ENCODE measurements at places on chromosomes 2 and 18.

GRCh38 chr2:130261970-130262760 lies 63.9 kb upstream of the TUBA3E start:
- no peak for DNase-seq

DNA sequence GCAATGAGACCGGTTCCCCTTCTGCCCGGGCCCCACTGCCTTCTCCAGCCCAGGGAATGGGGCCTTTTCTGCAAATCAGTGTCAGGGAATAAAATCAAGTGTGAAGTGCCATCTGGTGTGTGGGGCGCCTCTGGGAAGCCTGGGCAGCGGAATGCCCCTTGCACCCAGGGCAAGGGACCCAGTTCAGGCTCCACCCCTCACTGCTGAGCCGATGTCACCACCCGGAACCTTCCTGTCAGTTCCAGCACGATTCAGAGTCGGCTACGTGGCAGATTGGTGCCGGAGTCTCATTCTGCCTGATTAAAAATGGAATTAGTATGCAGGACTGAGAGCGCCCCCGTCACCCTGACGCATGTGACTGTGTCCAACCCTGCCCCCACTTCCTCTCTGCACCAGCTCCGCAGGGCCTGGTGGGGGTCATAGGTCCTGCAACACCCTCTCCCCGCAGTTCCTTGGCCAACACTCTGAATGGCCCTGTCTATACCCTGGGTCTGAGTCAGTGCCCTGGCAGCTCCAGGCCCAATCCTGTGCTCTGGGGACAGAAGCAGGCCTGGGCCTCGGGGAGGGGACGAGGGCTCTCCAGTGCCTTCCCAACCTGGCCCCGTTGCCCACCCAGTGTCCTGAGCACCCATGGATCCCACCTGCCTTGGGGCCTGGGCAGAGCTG lies 8.2 kb upstream of the ALPI start:
- DNase-seq, result no peak

DNA sequence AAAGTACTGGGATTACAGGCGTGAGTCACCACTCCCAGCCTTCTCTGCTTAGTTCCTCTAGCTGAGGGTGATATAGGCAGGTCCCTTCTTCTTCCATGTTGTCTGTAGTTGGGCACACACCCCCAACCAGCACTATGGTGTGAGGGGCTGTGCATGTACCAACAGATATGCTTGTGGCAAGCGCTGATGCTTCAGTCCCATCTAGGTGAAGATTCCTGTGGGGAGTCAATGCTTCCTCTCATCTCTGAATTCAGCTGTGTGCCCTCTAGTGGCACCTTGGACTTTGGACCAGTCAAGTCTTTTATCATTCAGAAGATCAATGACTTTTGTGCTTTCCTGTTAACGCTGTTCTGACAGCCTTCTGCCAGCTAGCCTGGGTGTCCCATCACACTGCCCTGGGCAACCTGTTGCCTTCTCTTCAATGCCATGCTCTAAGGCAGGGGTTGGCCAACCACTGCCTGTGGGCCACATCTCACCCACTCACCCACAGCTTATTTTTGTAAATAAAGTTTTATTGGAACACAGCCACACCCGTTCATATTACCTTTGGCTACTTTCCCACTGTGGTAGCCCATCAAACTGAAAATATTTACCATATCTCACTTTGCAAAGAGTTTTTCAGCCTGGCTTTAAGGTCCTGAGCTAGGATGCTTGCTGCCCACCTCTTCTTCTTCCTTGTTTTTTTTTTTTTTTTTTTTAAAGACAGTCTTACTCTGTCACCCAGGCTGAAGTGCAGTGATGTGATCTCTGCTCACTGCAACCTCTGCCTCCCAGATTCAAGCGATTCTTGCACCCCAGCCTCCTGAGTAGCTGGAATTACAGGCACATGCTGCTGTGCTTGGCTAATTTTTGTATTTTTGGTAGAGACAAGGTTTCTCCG lies 51.0 kb downstream of the NPAS2 start:
- DNase-seq, result no peak

GRCh38 chr2:131120815-131121317 lies 15.7 kb downstream of the PLEKHB2 start:
- DNase-seq, result no peak

DNA sequence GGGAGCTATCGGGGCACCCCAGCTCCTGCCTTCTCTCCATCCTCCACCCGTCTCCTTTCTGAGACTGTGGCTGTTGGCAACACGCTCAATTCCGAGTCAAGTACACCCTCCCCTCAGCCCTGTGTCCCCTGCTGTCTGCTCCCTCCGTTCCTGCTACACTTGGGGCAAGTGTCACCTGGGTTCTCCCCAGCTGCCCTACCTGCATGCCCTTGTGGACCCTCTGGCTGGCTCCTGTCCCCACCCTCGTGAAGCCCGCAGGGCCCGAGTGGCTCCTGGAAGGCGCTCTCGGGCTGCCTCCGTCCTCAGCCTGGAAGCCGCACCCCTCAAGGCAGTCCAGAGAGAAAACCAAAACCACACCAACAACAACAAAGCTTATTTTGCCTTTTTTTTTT lies 33.9 kb downstream of the PDIA6 start:
- no peak for DNase-seq

DNA sequence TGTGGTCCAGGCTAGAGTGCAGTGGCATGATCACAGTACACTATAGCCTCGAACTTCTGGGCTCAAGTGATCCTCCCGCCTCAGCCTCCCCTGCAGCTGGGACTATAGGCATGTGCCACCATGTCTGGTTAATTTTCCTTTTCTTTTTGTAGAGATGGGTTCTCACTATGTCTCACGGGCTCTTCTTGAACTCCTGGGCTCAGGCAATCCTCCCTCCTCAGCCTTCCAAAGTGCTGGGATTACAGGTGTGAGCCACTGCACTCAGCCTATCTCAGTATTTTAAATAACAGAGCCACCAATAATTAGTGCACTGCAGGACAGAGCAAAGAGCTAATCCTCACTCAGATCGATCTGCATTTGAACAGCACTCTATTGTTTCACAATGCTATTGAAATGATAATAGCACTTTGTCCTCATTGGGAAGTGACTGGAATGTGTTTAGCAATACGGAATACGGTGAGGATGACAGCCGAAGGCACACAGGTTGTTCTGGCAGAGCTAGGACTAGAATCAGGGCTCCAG lies 335.9 kb downstream of the DLGAP1 start:
- no peak for DNase-seq

GRCh38 chr2:126878601-126879000 lies 20.1 kb upstream of the TEX51 start:
- DNase-seq, result no peak

- no peak for DNase-seq
Observed at GRCh38 chr2:33144243-33144642, 197.5 kb downstream of the LTBP1 start.

DNA sequence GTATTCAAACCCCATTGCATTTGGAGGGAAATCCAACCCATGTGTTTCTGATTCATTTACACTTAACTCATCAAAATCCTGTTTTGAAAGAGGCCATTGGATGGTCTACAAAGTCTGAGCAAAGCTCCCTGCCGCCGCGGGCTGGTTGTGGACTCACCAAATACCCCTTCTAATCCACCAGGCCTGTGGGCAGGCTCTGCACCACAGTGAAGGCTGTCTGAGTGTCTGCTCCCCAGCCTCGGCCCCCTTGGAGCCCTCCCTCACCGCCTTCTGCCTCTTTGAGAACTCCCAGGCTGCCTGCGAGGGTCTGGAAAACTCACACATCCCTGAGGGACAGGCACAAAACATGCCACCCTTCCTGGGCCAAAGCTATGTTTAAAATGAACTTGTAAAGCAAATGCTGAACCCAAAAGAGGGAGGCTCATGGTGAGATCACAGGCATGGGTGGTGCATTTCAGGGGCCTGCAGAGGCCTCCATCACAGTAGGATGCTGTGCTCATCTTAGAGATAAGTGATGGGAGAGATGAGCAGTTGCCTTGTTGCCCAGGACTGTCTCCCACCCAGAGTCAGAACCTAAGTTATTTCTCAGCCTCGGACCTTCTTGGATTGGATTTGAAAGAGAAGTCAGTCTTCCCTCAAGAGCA lies 225.0 kb downstream of the CYP26B1 start:
- DNase-seq, result no peak

- DNase-seq, result no peak
Observed at GRCh38 chr18:59101830-59102414, 37.8 kb upstream of the SEC11C start.

DNA sequence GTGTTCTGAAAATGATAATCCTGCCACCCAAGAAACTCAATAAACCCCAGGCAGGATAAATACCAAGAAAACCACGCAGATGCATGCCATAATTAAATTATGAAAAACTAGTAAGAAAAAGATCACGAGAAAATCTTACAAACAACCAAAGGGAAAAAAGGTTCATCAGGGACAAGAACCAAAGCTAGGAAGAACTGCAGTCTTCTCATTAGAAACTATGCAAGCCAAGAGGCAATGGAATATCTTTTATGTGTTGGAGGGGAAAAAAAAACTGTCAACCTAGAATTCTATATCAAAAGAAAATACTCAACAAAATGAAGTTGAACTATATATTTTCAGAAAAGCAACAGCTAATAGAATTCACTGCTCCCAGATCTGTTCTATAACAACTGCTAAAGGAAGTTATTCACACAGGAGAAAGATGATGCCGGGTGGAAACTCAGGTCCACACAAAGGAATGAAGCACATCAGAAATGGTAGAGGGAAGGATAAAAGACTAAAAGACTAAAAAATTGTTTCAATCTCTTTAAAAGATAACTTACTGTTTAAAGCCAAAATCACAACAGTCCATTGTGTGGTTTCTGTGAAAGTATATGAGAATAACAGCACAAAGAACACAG lies 55.0 kb downstream of the NDUFA10 start:
- no peak for DNase-seq

GRCh38 chr2:212777020-212777491 lies 238.5 kb upstream of the ERBB4 start:
- DNase-seq, result no peak

DNA sequence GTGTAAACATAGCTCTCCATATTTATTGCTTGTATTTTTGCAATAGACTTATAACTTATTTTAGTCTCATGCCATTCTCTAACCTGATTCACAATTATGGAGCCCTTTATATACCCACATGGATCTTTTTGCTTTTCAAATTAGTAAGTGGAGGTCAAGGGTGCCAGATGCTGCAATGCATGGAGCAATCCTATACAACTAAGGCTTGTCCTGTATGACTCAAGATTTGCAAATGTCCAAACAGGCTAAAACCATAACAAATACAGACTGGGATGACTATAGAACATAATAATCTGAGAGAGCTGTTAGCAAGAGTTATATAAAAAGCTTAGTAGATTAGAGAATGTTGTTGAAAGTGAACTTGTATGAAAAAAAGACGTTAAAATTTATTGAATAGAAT lies 690.4 kb upstream of the NRXN1 start:
- DNase-seq, result no peak

- no peak for DNase-seq
Observed at GRCh38 chr2:5230444-5230843, 461.7 kb upstream of the SOX11 start.

- DNase-seq, result no peak
Observed at GRCh38 chr2:44929159-44929734, 12.3 kb upstream of the SIX3 start.

DNA sequence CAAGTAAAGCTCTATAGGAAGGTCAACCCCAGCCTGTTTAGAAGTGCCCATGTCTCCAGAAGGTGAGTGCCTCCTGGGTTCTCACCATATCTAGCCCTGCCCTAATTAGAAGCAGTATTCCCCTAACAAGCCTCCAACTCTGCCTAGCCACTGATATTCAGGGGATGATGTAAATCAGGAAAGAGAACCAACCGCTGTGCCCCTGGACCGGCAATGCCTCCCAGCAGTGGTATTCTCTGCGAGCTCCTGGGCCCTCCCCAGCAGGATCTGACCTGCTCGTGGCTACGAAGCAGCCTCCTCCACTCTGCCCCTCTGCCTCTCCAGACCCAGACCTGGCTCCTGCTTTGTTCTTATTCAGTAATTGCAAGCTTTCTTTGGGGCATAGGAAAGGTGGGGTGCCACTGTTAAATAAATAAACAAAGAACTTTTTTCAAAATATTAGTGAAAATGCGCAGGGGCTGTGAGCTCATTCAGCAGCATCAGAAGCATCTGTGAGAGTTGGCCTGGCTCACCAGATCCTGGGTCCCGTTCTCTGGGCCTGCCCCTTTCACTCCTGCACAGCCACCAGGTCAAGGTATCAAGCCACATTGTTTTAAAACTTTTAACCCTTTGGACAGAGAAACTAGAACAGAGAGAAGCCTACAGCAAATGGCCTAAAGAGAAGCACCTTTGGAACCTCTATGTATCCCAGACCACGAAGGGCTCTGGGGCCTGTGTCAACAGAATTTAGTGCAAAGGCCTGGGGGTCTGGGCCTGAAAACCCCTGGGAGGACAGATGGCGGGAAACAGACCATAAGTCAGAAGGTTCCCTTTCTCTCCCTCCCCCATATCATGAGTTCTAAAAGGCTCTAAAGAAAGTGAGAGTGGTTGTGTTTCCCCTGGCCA lies 11.9 kb downstream of the MREG start:
- no peak for DNase-seq

DNA sequence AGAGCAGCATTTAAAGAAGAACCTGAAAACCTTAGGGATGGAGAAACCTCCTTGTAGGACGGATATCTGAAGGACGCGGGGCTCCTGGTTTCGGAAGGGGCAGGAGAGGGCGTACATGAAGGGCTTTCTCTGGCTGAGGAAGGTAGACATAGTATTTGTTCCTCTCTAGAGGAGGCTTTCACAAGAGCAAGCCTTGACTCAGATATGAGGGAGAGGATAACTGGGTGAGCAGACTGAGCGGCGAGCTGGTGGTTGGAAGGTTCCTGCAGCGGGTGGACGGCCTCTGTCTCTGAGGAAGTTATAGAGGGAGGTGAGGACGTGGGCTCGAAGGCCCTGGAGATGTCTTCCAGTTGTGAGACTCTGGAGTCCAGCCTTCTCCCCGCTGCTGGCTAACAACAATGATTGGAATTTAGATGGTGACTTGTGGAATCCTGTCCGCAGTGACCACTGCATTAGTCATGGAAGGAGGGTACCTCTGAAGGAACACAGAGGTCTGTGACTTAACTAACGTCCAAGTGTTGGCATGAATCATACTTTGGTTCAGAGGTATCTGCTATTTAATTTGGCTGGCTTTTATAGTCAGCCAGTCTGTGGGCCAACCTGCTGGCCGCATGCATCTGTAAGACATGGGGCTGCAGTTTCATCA lies 80.9 kb downstream of the ASAP2 start:
- DNase-seq, result no peak
